ENCODE measurements at places on chromosomes 16 and 17. TPM values are rescaled to one million over a fixed set of nuclear protein-coding genes. Genes with fewer than 3 reads are reported as not detected.
A peak's percentile ranks its signal among the peaks of the same experiment; 100 is the strongest.

Gene PERCC1
- not detected for total RNA-seq

Gene MYH1
- not detected for total RNA-seq

Gene TVP23B
- total RNA-seq = 50.1 TPM

- DNase-seq = no peak
- no peak overlapping the region for H3K27ac ChIP-seq
- no peak overlapping the region for H3K4me3 ChIP-seq
- H3K4me1 ChIP-seq = peaks cover 9% of the 10 kb centered on the region
- H3K36me3 ChIP-seq = peaks cover 31% of the 10 kb centered on the region
Measured at GRCh38 chr17:32584792-32585191, 98.0 kb downstream of the CDK5R1 start.

- no peak overlapping the region for H3K4me3 ChIP-seq
- H3K27ac ChIP-seq = no peak overlapping the region
- no peaks in the 10 kb centered on the region for H3K27me3 ChIP-seq
- no peak for DNase-seq
- no peaks in the 10 kb centered on the region for H3K4me1 ChIP-seq
- H3K36me3 ChIP-seq = peaks cover 5% of the 10 kb centered on the region
Measured at GRCh38 chr17:72861811-72862210, 230.7 kb downstream of the SLC39A11 start.

DNA sequence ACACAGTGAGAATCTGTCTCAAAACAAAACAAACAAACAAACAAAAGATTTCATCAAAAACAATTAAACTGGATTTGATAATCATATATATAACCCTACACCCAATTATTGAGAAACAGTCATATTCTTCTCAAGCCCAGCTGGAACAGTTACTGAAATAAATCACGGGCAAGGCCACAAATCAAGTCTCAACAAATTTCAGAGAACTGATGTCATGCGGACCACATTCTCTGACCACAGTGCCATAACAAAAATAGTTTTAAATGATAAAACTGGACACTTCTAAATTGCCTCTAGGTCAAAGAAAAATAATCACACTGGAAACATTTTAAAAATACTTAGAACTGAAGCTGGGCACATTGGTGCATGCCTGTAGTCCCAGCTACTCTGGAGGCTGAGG, 15.9 kb upstream of the PIK3R5 start:
- no peak for DNase-seq
- H3K4me3 ChIP-seq = no peak overlapping the region
- peaks cover 4% of the 10 kb centered on the region for H3K4me1 ChIP-seq
- peak overlapping the region; percentile 2 for H3K27ac ChIP-seq
- H3K27me3 ChIP-seq = peaks cover 8% of the 10 kb centered on the region

GRCh38 chr17:80967404-80967872, 24.2 kb upstream of the CHMP6 start:
- H3K4me1 ChIP-seq = peaks cover 22% of the 10 kb centered on the region
- no peak overlapping the region for H3K27ac ChIP-seq
- H3K4me3 ChIP-seq = no peak overlapping the region
- H3K36me3 ChIP-seq = peaks cover 8% of the 10 kb centered on the region
- peak; percentile 87 for DNase-seq
- no peaks in the 10 kb centered on the region for H3K27me3 ChIP-seq

GRCh38 chr17:7850701-7851437, 4.0 kb upstream of the TMEM88 start:
- H3K4me3 ChIP-seq = no peak overlapping the region
- H3K27ac ChIP-seq = peak overlapping the region; percentile 49
- peaks cover 5% of the 10 kb centered on the region for H3K4me1 ChIP-seq
- H3K36me3 ChIP-seq = peaks cover 16% of the 10 kb centered on the region

- peaks cover 5% of the 10 kb centered on the region for H3K4me1 ChIP-seq
- no peaks in the 10 kb centered on the region for H3K36me3 ChIP-seq
- H3K27ac ChIP-seq = no peak overlapping the region
- no peak for DNase-seq
Measured at GRCh38 chr17:67481808-67482207, 104.7 kb downstream of the PITPNC1 start.

DNA sequence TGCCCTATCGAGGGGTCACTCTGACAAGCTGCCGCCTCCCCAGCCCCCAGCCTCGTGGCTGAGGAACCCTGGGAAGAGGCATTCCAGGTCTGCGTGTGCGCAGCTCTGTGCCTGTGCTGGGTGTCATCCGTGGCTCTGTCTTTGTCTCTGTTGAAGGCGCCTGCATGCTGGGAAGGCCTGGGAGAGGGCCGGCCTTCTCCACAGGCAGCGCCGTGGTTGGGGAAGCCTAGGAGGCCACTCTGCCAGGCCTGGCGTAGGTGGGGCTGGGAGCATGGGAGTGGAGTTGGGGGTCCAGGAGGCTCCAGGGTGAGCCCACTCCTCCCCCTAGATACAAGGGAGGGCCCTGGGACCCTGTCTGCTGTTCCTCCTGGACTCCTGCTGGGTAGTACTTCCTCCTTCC, 3.3 kb downstream of the NHERF2 start:
- H3K36me3 ChIP-seq = no peaks in the 10 kb centered on the region
- H3K27me3 ChIP-seq = no peaks in the 10 kb centered on the region
- H3K27ac ChIP-seq = no peak overlapping the region
- peak; percentile 54 for DNase-seq
- H3K4me1 ChIP-seq = peaks cover 48% of the 10 kb centered on the region

GRCh38 chr17:27207073-27207513, 86.8 kb upstream of the WSB1 start:
- peaks cover 9% of the 10 kb centered on the region for H3K4me1 ChIP-seq
- no peaks in the 10 kb centered on the region for H3K36me3 ChIP-seq
- no peaks in the 10 kb centered on the region for H3K27me3 ChIP-seq
- no peak for DNase-seq
- H3K4me3 ChIP-seq = no peak overlapping the region
- peak overlapping the region; percentile 84 for H3K27ac ChIP-seq

GRCh38 chr16:7231762-7232161, 100.9 kb upstream of the RBFOX1 start:
- H3K4me1 ChIP-seq = no peaks in the 10 kb centered on the region
- no peak overlapping the region for H3K27ac ChIP-seq
- H3K27me3 ChIP-seq = no peaks in the 10 kb centered on the region
- no peak for DNase-seq

DNA sequence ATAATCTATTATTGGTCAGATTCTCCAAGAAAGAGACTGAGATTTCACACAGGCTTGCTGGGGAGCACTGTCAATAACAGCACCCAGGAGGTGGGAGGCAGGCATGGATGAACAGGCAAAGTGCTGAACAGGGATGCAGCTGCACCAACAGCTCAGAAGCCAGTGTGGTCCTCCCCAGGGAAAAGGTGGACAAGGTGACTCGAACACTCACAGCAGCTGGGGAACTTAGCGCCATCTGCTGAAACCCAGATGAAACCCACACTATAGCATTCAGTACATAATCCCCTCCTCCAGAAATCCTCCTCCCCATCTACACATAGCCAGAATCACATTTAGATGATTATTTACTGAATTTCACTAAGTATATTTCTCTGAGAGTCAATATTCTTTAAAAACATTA, 255.2 kb upstream of the WSB1 start:
- H3K4me1 ChIP-seq = no peaks in the 10 kb centered on the region
- no peaks in the 10 kb centered on the region for H3K27me3 ChIP-seq
- DNase-seq = no peak
- no peak overlapping the region for H3K27ac ChIP-seq
- H3K36me3 ChIP-seq = no peaks in the 10 kb centered on the region
- H3K4me3 ChIP-seq = no peak overlapping the region

GRCh38 chr17:35726127-35726952, 5.1 kb upstream of the RASL10B start:
- H3K27ac ChIP-seq = peak overlapping the region; percentile 92
- DNase-seq = peak; percentile 96
- no peaks in the 10 kb centered on the region for H3K27me3 ChIP-seq
- peak overlapping the region; percentile 44 for H3K4me3 ChIP-seq

DNA sequence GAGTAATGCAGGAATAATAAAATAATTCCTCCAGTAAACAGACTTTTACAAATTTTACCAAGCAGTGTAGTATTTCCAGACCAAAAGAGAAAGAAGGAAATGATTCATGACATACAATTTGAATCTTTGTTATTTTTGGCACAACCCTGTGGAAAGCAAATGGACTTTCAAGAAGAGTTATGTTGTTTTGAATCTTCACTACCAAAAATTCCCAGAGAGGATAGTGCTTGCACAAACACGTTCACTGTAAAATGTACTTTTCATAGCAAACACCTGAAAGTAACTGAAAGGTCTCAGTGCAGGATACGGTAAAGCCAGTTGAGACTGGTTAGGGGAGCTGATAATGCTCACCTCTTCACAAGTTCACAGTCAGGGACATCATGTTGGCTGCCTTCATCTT, 107.1 kb downstream of the USP22 start:
- DNase-seq = no peak
- H3K36me3 ChIP-seq = peaks cover 4% of the 10 kb centered on the region
- H3K4me3 ChIP-seq = no peak overlapping the region
- peaks cover 47% of the 10 kb centered on the region for H3K4me1 ChIP-seq

DNA sequence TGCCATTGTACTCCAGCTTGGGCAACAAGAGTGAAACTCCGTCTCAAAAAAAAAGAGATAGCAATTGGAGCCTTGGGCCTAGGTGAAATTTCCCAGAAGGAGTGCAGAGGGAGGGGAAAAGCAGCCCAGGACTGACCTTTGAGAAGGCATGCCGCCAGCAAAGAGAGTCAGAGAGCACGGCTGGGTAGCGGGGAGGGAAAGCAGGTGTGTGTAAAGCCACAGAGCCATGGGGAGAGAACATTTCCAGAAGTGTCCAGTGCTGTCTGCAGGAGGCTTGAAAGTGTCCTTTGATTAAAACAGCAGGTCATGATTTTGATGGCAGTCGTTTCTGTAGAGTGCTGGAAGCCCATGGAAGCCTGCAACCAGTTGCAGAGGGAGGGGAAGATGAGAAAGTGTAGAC, 8.1 kb downstream of the C16orf54 start:
- H3K4me1 ChIP-seq = no peaks in the 10 kb centered on the region
- H3K36me3 ChIP-seq = no peaks in the 10 kb centered on the region
- H3K27me3 ChIP-seq = peaks cover 44% of the 10 kb centered on the region
- no peak overlapping the region for H3K4me3 ChIP-seq
- H3K27ac ChIP-seq = no peak overlapping the region

Data from chondrocyte (in vitro differentiated cells).